ENCODE measurements at places on chromosomes 5 and 9.

- DNase-seq: no peak
Measured at GRCh38 chr9:110443146-110443865, 105.6 kb upstream of the TXNDC8 start.

GRCh38 chr5:91384671-91385430 is 1.7 kb upstream of the ARRDC3 start:
- DNase-seq: no peak

DNA sequence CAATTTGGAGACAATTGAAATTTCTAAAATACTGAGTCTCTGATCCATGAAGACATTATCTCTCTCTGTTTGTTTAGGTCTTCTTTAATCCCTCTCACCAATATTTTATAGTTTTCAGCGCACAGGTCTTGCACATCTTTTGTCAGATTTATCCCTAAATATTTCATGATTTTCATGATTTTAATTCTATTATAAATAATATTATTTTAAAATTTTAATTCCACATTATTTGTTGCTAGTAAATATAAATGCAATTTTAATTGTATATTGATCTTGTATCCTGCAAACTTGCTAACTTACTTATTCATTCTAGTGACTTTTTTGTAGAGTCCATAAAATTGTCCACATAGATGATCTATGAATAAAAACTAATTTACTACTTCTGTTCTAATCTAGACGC is 112.6 kb upstream of the TNPO1 start:
- no peak for DNase-seq

- no peak for DNase-seq
Measured at GRCh38 chr9:3385871-3386270, 139.9 kb downstream of the RFX3 start.

GRCh38 chr5:57447658-57448057 is 35.0 kb downstream of the ACTBL2 start:
- DNase-seq: no peak
